Frontal cortex (tissue), 4 donors: ENCODE measurements at places on chromosomes 12 and 14.

- DNase-seq = no peak
Measured at GRCh38 chr12:111227476-111228420, 141.1 kb downstream of the PHETA1 start.

DNA sequence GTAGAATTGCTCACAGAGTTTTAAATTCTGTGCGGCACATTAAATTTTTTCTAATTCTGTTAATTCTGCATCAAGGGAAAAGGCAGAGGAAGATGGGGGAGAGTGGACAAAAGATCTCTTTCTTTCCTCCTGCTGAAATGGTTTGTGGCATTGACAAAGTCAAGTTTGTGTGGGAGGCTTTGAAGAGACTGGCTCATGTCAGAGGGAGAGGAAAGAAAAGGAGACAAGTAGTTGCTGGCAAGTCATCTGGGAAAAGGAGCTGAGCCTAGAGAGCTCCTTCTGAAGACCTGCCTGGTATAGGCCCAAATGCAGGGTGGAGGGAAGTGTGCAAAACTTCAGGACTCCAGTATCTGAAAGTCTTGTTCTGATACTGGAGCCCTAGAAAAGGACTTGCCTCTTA is 36.3 kb downstream of the TTLL5 start:
- DNase-seq = no peak

- DNase-seq = no peak
Measured at GRCh38 chr12:79422060-79422812, 268.5 kb downstream of the PAWR start.

DNA sequence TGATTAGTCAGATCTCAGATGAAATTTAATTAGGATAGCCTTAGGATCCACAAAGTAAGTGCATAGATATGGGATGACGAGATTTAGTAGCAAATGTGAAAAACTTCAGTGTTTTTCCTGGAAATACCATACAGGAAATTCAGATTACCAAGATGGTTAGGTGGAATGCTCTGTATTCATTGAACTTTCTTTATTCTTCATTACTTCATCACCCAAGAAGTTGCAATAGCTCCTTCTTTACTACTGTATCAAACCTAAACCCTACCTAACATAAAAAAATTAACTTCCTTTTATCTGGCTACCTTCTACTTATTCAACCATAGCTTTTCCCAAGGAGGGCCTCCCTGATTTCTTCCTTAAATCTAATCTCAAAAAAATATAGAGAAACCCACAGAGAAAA is 100.4 kb downstream of the TTC6 start:
- DNase-seq = no peak

DNA sequence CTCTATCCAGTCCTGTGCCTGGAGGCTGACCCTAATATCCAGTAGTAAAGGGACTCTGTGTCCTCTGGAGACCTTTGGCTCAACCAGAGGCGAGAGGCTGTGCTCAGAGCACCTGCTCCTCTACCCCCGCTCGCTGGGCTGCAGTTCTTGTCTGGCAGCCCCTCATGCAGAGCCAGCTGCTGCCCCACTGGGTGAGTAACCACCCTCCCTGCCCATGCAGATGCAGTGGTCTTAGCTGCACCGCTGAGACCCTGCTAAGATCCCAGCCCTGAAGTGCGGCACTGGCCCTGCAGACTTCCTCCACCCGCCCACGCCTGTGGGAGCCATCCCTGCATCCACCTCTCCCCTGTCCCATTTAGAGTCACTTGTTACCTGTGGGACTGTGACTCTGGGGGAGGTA is 347.5 kb upstream of the SFSWAP start:
- DNase-seq = no peak

DNA sequence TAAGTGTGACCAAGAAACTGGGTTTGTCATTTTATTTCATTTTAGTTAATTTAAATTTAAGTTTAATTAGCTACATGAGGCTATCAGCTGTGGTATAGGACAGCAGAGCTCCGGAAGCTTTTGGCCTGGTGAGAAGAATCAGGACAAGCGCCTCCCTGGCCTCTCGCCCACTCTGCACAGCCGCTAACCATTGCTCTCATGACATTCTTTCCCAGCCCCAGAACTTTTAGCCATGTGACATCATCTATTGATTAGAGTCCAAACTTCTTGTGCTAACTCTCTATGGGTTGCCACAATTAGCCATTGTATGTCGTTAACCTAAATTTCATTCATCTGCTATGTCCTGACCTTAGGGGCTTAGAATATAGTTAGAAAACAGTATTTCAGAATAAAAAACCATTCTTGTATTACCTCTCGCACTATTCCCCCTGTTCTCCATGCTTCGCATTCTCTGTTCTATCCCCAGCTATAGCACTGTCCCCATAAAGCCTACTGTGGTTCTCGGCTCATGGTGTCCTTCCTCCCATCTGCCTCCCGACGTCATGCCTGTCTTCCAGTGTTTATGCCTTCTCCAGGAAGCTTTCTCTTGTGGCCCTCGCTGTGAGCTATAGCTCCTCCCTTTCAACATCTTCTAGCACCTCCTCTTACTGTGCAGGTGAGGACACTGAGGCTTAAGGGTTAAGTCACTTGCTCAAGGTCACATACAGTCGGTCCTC is 23.5 kb downstream of the SSH1 start:
- no peak for DNase-seq

DNA sequence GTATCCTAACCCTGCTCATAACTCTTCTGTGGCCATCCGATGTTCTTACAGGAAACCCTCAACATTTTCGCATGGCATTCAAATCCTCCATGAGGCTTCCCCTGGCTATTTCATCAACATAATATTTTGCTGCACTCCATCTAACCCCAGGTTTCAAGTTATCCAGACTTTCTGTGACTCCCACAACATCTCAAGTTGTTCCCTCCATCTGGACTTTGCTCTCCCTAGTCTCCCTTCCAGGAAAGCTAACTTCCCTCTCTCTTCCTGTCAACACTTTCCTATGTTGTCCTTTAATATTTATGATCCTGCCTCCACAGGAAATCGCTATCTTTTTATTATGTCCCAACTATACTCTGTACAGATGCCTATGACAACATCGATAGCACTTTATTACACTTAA is 146.1 kb downstream of the METTL25 start:
- DNase-seq = no peak

GRCh38 chr12:90122681-90123080 is 414.0 kb upstream of the ATP2B1 start:
- DNase-seq = no peak

GRCh38 chr12:29023436-29024076 is 125.5 kb upstream of the FAR2 start:
- no peak for DNase-seq
